Posterior vena cava (tissue), 2 donors: ENCODE measurements at places on chromosomes 3 and 15.

DNA sequence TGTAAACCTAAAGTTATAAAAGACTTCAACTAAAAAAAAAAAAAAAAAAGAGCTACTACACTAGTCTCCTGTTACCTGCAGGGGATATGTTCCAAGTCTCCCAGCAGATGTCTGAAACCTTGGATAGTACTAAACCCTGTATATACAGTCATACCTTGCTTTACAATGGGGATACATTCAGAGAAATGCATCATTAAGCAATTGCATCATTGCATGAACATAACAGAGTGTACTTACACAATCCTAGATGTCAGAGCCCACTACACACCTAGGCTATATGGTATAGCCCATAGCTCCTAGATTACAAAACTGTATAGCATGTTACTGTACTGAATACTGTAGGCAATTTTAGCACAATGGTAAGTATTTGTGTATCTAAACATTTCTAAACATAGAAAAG lies 119.1 kb downstream of the GMPS start:
- DNase-seq, result no peak

DNA sequence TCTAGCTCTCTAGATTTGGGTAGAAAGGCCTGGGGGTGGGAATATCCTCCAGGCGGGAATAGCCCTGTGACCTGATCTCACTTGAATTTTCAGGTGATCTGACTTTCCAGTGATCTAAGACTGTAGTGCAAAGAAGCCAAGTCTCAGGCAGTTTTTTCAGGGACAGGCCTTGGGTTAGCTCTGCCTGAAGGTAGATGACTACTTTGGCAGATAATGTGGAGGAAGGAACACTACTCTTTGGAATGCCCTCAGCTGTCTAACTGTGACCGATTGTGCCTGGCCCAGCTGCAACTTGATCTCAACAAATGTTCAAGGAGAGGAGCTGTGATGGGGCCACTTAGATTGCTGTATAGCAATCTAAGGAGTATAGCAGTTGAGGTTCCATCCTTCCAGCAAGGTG lies 193.7 kb downstream of the TCF12 start:
- DNase-seq, result no peak

DNA sequence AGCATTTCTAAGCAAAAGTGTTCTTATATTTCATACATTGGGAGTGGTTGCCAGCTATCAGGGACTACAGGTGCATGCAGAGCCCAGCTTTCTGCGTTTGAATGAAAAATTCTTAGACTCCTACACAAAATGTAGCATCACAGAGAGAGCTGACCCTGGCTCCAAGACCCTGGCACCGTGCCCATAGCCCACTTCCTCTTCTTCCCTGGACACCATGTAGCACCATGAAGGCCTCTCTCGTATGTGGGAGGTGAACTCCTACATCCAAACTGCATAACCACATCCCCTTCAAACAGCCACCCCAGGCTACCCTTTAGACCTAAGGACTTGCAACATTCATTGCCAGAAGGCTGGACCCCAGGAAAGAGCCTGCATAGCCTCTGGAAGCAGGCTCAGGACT lies 35.8 kb upstream of the ATOSA start:
- DNase-seq, result no peak

GRCh38 chr3:106206146-106206545 lies 337.3 kb upstream of the CBLB start:
- DNase-seq, result no peak

- DNase-seq, result no peak
Observed at GRCh38 chr3:53803124-53803815, 42.9 kb downstream of the CHDH start.

DNA sequence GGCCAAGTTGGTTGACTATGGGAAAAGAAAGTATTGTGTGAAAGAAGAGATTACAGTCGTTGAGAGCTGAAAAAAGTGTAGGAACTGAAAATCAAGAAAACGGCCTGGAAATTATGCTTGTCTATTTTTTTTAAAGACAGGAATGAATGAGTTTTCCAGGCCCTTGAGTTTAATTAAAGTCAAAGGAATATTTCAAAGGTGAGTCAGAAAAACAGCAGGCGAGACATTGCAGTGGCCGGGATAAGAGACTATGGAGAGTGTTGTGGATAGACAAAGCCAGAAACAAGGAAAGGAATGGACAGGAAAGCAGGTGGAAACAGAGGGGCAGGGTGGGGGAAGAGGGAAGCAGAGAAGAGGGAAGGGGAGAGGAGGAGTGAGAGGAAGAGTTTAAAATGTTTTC lies 275.1 kb upstream of the LRTM1 start:
- no peak for DNase-seq

GRCh38 chr3:51139616-51140015 lies 245.5 kb upstream of the MANF start:
- no peak for DNase-seq

DNA sequence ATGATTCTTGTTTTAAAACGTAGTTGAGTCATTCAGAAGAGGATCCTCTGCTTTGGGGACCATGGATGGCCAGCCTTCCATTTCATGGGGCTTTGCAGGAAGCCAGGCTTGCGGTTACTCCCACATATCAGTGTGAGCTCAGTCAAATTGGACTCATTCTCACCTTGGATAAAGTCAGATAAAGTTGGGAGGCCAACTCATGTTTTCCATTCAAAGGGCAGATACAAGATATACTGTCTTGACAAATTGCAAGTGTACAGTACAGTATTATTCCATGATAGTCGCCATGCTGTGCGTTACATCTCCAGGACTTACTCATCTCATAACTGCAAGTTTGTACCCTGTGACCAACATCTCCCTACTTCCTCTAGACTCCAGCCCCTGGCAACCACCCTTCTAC lies 25.5 kb upstream of the B3GNT5 start:
- no peak for DNase-seq

DNA sequence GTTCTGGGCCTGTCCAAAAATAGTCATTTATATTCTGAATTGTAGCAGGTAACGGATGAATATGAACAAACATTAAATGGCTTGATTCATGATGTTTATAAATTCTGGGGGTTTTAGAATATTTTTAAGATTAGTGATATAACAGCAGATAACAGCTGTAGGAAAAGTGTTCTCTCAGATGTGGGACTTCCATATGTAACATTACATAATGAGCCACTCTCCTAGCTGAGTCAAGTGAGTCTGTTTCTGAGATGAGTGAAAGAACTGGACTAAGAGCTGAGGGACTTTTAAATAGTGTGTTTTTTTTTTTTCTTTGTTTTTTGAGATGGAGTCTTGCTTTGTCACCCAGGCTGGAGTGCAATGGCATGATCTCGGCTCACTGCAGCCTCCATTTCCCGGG lies 13.9 kb downstream of the YEATS2 start:
- DNase-seq, result no peak

DNA sequence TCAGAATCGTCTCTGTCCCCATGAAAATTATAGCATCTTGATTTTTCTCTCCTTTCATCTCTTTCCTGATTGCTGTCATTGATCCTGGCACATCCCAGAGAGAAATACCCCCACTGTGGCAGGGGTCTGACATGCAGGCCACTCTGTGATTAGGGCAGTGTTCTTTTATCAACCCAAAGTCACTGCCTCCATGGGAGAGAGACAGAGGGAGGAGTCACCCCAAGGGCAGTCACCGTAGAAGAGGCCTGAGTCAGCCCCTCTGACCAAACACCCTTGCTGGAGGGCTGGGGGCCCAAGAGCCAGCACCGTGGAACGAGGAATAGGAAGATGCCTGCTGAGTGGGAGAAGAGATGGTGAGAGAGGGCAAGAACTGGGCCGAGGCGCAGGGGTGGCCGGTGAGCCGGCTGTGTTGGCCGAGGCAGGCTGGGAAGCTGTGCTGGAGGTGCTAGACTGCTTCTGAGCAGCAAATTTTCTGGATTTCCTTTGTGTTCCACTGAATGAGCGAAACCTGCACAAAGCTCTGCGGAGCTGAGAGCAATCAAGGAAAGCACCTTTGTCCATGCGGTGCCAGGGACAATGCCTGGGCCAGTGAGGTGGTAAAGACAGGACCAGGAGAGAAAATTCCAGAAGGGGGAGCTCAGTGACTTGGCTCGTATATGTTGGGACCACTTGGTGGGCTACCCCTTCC lies 103.8 kb downstream of the ADCY5 start:
- peak; percentile 59 for DNase-seq

GRCh38 chr3:196619223-196619622 lies 20.3 kb upstream of the NRROS start:
- no peak for DNase-seq

DNA sequence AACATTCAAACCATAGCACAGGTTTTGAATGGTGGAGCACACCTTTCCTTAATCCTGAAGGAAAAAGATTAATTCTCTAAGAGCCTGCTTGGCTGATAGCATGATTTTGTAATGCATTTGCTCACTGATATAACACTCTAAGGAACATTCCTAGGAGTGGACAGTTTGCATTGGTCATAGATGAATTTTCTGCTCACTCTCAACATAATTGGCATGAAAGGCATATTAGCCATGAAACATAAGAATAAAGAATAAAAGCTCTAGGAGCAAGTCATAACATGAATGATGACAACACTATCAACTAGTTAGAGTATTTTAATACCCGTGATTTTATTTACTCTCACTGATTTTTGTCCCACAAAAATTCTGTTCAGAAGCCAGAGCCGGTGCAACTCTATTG lies 34.3 kb upstream of the LRTM1 start:
- no peak for DNase-seq

- DNase-seq, result no peak
Observed at GRCh38 chr3:126274735-126275619, 82.2 kb downstream of the KLF15 start.

- DNase-seq, result peak; percentile 94
Observed at GRCh38 chr3:46867550-46867898, 4.3 kb upstream of the MYL3 start.

DNA sequence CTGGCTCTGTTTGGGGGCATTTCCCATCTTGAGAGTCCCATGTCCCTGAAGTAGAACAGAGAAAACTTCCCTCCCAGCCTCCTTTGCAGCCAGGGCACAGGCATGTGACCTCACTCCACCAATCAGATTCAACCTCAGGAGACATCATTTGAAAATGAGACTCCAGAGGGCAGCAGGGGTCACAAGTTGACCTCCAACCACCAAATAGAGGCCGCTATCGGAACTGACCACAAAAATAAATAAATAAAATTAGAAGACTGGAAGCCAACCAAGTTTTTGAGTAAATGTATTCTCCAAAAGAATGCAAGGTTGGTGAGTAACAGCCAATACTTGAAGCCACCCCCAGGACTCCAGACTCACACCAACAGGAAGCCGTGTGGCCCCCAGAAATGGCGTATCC lies 106.5 kb downstream of the CHSY1 start:
- no peak for DNase-seq

DNA sequence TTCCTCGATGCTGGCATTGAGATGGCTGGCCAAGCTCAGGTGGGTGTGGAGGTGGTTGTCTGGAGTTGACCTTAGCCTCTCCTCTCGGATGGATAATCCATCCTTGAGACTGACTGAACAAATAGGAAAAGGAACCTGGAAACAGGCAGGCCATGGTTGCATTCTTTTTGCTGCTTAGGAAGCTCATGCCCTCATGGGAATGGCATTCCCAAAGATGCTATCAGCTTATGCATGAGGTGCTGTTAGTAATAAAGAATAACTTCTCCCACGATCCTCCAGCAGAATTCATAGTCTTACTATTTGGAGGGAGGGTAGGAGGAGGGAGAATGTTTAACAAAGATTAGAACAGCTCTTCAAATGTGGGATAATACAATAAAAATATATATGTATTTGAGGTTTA lies 303.0 kb upstream of the TPM1 start:
- DNase-seq, result no peak
